ENCODE measurements at places on chromosomes 13 and 19.

DNA sequence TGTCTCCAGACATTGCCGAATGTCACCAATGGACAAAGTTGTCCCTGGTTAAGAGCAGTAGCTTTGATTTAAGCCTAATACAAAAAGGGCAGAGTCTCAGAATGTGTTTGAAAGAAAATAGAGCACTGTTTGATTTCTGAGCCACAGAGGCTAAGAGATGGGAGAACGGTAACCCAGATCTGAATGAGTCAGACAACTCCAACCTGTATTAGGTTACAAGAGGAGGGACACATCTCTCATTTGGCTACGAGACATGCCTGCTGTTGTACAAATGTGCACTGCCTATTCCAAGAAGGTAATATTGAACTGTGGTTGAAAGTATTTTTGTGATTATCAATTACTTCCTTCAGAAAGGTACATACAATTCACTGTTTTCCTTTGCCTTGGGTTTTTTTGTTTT lies 4.9 kb upstream of the HSPH1 start:
- no peak for DNase-seq

DNA sequence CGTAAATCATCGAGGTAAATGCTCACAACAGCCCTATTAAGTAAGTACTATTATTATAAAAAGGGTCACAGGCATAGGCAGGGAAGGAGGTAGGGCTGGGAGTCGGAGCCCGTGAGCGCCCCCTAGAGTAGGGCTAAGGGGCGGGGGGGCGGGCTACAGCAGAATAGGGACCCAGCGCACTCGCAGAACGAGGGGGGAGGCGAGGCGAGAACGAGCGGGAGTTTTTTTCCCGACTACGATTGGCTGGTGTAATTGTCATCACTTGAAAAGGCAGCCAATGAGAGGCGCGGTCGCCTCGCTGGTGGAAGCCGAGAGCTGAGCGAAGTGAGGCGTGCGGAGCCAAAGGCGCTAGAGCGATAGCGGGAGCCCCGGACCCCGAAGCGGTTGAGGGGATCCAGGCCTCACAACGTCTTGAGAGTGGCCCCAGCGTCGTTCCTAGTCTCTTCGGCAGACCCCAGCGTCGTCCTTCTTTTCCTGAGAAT lies 24.2 kb downstream of the KEAP1 start:
- DNase-seq, result peak; percentile 33

DNA sequence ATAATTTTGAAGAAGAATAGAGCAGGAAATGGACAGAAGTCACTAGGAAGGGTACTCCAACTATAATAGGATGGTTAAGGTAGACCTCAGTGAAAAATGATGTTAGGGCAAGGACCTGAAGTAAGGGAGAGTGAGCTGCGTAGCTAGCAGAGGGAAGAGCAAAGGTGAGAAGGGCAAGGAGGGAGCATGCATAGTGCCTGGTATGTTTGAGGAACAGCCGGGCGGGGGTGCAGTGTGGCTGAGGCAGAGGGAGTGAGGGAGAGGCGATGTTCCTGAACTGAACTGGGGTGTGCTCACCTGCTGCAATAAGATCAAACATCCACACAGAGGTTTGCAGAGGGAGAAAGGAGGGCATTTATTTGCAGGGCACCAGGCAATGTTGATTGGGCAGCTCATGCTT lies 110.4 kb downstream of the DNAJC15 start:
- DNase-seq, result no peak

DNA sequence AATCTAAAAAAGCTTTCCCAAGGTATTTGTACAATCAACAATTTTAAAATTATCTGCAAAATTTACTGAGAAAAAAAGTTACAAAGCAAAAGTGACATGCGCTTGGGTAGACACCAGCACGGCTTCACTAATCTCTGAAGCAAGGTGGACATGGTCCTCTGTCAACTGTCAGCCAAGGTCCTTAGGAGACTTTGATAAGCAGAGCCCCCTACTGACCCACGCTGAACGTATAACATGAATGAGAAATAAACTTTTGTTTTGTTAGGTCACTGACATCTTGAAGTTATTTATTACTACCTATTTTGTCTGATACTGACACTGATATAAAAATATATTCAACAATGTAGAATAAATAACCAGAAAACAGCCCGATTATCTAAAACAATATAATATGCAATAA lies 100.7 kb upstream of the OBI1 start:
- no peak for DNase-seq

DNA sequence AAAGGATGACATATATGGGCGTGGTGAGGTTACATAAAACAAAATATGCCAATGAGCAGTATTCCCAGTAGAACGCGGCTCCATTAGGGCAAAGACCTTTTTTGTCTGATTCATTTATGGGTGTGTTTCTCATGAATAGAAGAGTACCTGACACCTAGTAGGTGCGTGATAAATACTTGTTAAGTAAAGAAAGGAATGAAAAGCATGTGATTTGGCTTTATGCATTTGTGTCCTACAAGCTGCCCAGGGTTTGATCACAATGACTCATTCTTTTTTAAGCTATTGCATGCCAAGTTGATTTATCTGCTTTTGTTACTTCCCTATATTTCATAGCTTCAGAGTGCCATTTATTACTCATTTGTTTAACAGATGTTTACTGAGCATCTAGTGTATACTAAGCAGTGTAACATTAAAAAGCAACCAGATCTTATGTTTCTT lies 19.1 kb upstream of the KCTD4 start:
- DNase-seq, result peak; percentile 45

- no peak for DNase-seq
Observed at GRCh38 chr19:34806976-34807860, 34.2 kb upstream of the ZNF599 start.

- no peak for DNase-seq
Observed at GRCh38 chr13:27634231-27634630, 12.5 kb downstream of the POLR1D start.

- DNase-seq, result no peak
Observed at GRCh38 chr13:58025821-58026220, 394.3 kb downstream of the PCDH17 start.

GRCh38 chr19:39401549-39402345 lies 4.9 kb upstream of the ZFP36 start:
- no peak for DNase-seq

- no peak for DNase-seq
Observed at GRCh38 chr13:112971288-112971643, 2.3 kb downstream of the MCF2L start.

DNA sequence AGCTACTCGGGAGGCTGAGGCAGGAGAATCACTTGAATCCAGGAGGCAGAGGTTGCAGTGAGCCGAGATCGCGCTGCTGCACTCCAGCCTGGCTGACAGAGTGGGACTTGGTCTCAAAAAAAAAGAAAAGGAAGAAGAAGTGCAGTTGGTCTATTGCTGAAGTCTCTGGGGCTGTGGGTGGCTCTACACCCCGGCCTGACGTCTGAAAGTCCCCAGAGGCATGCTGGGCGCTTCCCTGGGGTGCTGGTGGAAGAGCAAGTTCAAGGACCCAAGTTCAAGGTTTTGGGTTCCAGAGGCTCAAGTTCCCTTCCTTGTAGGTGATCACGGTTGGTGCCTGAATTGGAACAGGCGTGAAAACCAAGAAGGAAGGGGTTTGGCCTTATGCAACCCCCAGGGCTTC lies 3.8 kb downstream of the HCN2 start:
- no peak for DNase-seq

DNA sequence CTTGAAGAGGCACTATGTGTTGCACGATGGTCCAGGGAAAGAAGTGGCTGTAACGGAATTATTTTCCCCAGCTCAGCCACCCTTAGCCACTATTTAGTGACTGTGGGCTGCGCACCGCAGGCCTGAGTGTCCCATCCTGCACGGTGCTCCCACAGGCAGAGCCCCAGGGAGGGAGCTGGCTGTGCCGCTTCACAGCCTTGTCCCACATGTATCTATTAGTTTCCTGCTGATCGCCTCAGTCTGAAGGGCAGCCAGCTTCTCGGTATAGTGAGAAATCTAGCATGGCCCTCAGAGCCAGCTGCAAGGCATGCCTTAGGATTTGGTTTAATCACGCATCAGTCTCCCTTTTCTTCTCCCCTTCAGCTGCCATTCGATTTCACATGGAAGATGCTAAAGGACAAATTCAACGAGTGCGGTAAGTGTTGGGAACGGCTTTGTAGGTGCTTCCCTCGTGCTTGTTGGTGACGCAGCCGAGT lies 15.7 kb downstream of the PRAM1 start:
- no peak for DNase-seq

- no peak for DNase-seq
Observed at GRCh38 chr13:66659701-66660467, 570.3 kb downstream of the PCDH9 start.

DNA sequence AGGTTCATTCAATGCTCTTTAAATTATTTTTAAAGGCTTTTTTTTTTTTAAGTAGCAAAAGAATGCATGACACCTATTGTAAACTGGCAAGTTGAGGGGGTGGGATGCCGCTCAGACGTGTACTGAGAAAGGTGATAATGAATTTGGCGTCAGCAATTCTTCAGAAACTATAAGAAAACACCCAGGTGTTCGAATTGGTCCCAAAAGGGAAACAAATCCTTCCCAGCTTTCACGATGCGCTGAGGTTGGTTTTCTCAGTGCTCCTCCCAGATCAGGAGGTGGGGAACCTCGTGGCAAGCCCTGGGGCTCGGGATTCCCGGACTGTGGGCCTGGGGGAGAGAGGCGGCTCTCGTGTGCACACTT lies 543 bp upstream of the FAM124A start:
- DNase-seq, result no peak

DNA sequence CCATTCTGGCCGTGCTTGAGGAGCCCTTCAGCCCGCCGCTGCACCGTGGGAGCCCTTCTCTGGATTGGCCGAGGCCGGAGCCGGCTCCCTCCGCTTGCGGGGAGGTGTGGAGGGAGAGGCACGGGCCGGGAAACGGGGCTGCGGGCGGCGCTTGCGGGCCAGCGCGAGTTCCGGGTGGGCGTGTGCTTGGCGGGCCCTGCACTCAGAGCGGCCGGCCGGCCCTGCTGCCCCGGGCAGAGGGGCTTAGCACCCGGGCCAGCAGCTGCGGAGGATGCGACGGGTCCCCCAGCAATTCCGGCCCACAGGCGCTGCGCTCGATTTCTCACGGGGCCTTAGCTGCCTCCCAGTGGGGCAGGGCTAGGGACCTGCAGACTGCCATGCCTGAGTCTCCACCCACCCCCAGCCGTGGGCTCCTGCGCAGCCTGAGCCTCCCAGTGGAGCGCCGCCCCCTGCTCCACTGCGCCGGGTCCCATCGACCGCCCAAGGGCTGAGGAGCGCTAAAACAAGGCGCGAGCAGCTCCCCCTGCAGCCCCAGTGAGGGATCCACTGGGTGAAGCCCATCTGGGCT lies 76.5 kb downstream of the PCDH20 start:
- no peak for DNase-seq

DNA sequence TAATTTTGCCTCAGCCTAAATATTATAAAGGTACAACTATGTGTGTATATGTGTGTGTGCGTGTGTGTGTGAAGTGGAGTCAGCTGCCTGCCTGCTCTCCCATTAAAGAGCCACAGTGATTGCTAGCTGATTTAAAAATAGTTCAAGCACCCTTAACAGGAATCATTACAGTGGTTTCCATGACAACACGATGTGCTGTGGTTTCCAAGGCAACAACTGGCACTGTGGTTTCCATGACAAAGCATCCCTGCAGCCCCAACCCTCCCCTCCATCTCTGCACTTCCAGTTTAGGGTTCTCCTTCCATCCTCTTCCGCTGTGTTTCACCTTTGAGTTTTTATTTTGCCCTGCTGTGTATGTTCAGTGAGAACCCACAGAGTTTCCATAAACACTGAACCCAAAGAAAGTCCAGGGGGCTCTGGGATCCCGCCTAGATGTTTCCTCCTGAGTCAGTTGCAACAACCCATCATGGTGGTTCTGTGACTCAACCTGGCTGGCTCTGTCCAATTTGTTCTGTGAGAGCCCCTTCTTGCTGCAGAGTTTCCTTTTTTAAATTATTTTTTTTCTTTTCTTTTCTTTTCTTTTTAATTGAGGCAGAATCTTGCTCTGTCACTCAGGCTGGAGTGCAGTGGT lies 7.1 kb upstream of the PNMA8A start:
- peak; percentile 30 for DNase-seq

DNA sequence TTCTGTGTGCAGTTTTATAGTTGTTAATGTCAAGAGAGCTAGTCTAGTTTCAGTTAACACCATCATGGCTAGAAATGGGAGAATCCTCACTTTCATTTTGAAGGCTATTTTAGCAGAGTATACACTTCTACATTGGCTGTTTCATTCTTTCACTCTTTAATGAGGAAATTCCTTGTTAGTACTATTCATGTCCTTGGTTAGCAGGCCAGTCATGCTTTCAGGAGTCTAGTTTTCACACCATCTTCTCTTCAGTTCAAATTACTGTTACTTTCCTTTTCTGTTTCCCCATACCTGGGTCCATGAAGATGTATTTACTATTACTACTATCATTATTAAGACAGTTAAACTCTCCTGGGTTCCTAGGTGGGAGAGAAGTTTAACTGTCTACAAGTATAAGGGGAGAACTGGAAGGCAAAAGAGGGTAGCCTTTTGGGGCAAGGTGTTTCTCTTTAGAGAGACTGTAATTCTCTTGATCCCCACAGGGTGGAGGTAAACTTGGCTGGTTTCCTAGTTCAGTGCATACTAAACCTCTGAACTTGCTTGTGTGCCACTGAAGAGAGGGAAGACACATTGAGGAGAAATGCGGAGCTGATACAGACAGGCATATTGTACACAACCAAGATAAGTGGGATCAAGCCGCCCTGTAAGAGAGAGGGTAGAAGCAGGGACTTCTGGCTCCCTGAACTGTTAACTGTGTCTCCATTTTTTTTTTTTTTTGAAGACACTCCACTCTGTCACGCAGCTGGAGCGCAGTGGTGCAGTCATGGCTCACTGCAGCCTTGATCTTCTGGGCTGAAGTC lies 41.3 kb upstream of the IGFL4 start:
- peak; percentile 60 for DNase-seq

DNA sequence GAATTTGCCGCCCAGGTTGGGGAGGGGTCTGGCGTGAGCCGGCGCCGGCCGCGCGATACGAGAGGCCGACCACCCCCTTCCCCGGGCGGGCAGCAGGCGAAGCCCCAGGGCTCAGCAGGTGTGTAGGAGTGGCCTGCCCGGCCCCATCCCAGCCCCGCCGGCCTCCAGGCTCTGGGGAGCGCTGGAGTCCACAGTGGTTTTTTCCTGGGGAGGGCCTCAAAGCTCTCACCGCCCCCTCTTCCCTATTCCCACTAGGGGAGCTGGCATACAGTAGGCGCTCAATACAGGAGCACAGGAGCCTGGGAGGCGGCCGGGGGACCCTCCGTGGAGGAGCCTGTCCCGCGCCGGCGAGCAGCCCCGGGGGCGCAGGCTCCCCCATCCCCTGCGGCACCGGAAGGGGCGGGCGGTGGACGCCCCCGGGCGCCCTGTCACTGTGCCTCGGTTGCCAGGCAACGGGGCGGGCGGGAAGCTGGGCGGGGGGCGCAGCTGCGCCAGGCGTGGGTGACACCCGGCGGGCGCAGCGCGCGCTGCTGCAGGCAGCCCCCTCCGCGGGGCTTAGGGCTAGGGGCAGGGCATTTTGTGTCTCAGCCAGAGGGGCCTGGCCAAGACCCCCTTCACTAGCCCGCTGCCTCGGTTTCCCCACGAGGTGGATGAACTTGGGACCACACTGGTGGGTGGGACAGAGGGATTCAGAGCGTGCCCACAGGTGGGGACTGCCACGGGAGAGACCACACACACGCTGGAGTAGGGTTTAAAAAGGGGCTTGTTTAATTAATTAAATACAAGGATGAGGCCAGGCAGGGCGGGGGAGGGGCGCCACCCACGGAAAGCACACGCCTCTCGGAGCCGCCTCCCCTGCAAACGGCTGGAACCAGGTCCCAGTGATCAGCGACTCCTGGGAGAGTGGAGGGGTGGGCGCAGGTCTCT lies 3.6 kb upstream of the REXO1 start:
- DNase-seq, result no peak
